Activated T-cell treated with anti-CD3 and anti-CD28 coated beads, Interleukin-2, amount 50 U/mL, for 72 hours (primary cell): ENCODE measurements at places on chromosomes 16 and 17. TPM values are rescaled to one million over a fixed set of nuclear protein-coding genes. Genes with fewer than 3 reads are reported as not detected.

DNA sequence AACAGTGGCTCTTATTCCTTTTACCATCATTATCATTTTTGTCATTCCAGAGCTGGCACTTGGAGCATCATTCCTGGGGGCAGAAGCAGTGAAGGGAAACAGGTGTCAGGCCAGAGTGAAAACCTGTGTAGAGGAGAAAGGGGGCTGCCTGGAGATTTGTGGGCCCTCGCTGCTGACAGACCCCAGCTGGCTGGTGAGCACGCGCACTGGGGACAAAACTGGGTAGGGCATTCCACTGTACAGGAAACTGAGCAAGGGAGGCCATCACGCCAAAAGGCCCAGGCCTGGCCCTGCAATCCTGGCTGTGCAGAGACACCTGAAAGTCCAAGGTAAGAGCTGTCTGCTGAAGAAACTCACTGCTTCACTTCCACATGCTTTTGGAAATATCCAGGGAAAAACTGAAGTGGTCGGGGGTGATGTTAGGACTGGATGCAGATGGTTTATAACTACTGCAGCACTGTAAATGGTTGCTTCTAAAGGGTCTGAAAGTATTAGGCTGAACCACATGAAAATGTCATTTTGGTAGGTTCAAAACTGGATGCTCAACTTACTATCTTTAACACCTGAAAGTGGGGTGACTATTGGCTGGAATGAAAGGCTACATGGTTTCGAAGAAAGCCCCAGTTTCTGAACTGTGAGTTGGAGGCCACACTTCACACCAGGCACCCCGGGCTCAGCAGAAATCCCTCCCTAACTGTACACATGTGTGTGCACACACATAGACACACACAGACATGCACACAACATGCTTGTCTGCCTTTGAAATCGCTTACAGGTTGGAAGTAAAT, 225.0 kb downstream of the C16orf78 start:
- DNase-seq, result no peak

DNA sequence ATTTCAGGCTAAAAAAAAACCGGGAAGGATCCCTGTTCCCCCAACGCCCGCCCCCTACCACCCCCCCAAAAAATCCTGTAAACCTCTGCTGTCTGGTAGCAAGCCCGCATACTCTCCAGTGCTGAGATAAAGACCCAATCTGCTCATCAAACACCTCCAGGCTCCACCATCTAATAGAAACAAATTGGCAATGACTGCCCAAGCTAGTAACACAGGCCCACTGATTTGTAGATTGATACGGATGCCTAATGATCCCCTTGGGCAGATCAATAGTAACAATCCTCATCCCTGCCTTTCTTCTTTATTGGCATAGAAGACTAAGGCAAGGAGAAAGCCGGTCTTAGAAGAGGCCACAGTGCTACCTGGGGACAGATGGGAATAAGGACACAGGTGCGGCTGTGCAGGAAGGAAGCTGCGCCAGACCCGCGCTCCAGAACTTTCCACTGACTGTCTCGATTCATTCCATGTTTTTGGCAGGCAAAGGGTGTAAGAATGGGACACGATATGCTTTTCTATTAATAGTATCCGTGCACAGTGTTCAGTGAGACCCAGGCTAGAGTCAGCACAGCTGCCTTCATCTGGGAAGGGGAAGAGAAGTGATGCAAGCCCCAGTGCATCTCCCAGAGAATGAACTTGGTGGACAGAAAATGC, 407.6 kb upstream of the PSMD7 start:
- no peak for DNase-seq

DNA sequence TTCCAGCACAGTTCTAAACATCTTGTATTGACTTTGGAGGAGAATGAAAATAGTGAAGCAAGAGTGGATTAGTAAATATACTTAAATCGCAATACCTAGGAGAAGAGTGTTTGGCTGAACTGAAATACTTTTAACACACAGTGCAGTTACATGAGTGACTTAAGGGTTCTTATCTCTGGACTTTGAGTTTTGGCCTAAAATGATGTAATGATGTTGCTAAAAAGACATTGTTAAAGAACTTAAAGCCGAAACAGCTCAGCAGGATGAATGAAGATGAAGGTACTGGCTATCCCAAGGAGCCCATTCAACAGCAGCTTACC, 28.1 kb downstream of the PMP22 start:
- no peak for DNase-seq

Gene BCL6B
- 2.0 TPM for total RNA-seq
